ENCODE measurements at places on chromosomes 2 and 18.
A peak's percentile ranks its signal among the peaks of the same experiment; 100 is the strongest.

GRCh38 chr2:128667391-128667790 is 348.7 kb upstream of the HS6ST1 start:
- no peak for DNase-seq

DNA sequence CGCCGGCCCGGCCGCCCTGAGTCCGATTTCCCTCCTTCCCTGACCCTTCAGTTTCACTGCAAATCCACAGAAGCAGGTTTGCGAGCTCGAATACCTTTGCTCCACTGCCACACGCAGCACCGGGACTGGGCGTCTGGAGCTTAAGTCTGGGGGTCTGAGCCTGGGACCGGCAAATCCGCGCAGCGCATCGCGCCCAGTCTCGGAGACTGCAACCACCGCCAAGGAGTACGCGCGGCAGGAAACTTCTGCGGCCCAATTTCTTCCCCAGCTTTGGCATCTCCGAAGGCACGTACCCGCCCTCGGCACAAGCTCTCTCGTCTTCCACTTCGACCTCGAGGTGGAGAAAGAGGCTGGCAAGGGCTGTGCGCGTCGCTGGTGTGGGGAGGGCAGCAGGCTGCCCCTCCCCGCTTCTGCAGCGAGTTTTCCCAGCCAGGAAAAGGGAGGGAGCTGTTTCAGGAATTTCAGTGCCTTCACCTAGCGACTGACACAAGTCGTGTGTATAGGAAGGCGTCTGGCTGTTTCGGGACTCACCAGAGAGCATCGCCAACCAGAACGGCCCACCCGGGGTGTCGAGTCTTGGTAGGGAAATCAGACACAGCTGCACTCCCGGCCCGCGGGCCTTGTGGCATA is 4.6 kb downstream of the SIX2 start:
- DNase-seq = no peak

DNA sequence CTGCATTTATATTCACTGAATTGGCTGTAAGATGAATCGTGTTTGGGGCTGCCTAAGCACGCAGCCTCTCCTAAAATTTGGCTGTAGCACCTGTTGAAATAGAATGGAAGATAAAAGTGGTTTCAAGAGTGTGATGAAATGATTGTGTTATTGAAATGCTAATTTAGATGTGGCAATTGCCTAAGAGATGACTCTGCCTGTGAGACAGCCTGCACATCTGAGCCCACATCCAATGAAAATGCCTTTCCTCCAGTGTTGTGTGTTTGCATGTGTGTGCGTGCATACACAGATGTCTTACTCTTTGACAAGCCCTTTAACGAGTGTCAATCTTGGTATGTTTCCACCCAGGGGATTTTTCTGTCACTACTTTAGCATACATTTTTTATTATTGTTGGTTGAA is 346.9 kb downstream of the MEIS1 start:
- DNase-seq = no peak

DNA sequence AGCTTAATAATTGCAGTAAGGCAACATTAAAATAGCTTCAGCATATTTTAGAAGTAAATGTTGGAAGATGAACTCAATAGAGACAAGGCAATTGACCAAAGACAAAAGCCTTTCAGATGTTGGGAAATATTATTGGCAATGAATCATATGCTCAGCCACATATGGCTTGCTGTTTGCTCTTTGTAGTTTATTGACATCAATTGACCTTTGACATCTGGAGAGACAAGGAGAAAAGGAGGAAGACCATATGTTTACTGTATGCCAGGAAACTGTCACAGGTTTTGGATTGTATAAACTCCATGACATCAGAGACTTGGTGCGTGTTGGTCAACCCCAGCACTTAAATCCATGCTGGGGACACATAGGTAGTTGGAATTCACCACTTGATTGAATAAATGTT is 60.6 kb upstream of the SLC16A14 start:
- DNase-seq = no peak

DNA sequence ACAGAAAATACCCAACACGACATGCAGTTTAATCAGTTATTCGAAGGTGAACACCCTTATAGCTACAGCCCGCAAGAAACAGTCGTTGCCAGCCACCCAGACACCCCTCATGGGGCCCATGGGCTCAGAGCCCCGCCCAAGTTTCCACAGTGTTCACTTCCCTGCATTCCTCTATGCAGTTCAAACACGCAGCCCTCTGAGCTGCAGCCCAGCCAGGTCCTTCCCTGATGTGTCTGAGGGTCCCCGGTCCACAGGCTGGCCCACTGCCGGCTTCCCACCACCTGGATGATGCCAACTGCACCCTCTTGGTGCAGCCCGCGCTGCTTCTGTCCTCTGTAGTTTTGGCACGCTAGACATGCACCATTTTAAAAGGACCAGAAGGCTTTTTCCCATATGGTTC is 87.4 kb downstream of the ZNF516 start:
- no peak for DNase-seq

DNA sequence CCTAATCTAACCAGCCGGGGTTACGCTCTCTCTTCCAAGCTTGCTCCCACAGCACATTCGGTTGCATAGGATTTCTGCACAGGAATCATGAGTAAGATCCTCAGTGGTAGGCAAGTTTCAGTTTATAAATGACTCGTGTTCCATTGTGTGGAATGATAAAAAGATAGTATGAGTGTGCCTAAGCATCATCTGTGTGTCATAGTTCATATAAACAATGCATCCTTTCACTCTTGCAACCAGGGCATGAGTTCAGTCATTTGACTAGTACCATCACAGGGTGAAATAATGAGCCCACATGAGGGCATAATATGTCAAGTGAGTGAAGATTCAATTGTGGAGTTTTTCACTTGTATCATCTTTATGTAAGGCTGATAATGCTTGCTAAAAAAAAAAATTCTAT is 417.1 kb upstream of the CDH2 start:
- DNase-seq = no peak

DNA sequence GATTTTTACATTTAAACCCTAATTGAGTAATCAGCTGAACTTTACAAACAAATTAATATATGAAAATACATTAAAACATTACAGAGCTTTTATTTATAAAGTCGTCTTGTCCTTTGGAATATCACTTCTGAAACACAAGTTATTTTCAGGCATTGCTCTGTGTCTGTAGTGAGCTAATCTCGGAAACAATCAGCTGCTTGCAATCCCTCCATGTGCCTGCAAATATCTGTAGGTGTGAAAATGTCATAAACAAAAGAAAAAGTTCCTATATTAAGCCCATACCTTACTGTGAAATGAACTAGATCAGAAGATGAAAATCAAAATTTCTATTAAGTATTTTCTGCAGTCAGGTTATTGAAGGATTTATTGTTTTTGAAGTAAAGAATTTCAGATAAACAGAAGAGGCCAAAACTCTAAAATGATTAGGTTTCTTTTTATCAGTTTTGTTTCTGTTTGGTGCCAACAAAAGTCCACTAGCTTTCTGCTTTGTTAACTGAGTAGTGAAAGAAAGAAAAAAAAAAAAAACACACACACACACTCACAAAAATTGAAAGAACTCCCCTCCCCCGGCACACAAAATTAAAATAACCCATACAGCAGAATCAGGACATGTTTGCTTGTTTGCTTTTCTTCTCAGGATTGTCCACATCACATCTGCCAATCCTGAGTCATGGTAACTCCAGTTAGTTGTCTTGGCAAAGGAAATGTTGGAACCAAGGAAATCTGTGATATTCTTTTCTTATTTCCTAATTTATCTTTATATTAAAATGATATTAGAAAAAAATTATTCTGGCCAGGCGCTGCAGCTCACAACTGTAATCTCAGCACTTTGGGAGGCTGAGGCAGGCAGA is 627.0 kb upstream of the SLC39A10 start:
- no peak for DNase-seq

DNA sequence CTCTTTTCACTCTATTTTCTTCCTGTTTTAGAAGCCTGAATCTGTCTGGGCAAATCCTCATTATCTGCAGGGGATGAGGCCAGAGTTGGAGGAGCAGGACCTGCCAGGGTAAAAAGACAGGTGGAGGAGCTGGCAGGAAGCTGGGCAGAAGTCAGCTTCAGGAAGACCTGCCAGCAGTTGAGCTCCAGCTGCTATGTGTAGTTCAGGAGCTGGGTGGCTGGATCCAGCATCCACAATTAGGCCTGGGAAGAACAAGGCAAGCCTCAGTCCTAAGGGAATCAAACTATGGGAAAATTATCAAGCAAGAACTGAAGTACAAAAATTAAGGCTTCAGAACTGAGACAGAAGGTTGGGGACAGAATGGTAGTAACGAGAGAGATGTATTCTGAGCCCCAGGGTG is 174.0 kb downstream of the MREG start:
- no peak for DNase-seq

GRCh38 chr2:236847023-236847422 is 238.7 kb upstream of the COPS8 start:
- DNase-seq = no peak

- no peak for DNase-seq
Observed at GRCh38 chr2:109210431-109211200, 81.6 kb downstream of the SH3RF3 start.

GRCh38 chr2:112004253-112004645 is 50.8 kb upstream of the TMEM87B start:
- peak; percentile 60 for DNase-seq

- DNase-seq = no peak
Observed at GRCh38 chr2:109102588-109103233, 26.3 kb upstream of the SH3RF3 start.

DNA sequence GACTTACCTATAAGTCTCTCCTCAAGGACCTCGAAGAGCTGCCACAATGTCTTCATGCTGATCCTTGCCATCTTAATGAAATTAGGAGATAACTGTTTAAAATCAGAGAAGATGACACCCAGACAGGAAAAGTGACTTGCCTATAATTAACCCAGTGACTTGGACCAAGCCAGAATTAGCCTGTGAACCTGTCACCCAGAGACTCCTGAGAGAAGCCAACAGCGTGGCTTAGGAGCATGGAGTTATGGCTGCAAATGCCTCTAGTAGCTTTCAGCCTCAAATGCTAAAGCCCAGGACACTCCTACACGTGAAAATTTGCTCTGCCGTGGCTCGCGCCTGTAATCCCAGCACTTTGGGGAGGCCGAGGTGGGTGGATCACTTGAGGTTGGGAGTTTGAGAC is 104.2 kb downstream of the GBX2 start:
- DNase-seq = no peak

DNA sequence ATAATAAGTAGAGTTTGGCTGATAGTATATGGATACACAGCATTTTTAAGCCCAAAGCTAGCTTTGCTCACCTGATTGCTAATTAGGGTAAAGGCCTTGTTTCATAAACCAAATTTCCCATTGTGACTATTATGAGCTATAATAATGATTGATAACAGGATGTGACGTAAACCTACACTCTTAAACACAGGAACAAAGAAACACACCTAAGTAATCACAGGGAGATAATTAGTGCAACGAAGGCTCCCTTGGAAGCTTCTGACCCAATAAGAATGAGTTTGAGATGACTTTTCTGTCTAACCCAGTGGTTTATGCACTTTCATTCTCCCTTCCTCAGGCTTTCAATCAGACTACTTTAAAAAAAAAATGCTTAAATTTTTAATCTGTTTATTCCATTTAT is 683.2 kb downstream of the SATB2 start:
- no peak for DNase-seq

DNA sequence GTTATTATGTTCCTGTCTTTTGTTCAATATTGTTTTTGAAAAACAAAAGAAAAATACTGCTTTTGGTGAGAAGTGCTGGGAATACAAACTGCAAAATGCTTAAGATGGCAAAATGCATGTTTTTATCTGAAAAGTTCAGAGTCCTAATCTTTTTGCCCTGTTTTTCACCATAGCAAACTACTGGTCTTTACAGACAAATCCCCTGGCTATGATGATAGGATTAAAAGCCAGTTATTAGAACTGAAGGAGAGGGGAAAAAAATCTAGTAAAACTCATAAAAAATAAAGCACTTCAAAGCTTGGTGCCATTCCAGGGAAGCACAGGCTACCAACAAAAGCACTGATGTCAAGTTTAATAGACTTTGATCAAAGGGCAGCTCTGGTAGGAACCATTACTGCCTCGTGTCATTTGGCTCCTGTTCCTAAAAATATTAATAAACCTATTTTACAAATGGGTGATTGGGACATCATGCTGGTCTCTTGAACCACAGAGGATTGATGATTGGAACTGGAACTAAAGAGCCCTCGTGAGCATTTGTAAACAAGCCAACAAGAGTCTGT is 194.7 kb downstream of the RAB3GAP1 start:
- no peak for DNase-seq

- DNase-seq = no peak
Observed at GRCh38 chr2:239075918-239076758, 228.3 kb downstream of the TWIST2 start.

DNA sequence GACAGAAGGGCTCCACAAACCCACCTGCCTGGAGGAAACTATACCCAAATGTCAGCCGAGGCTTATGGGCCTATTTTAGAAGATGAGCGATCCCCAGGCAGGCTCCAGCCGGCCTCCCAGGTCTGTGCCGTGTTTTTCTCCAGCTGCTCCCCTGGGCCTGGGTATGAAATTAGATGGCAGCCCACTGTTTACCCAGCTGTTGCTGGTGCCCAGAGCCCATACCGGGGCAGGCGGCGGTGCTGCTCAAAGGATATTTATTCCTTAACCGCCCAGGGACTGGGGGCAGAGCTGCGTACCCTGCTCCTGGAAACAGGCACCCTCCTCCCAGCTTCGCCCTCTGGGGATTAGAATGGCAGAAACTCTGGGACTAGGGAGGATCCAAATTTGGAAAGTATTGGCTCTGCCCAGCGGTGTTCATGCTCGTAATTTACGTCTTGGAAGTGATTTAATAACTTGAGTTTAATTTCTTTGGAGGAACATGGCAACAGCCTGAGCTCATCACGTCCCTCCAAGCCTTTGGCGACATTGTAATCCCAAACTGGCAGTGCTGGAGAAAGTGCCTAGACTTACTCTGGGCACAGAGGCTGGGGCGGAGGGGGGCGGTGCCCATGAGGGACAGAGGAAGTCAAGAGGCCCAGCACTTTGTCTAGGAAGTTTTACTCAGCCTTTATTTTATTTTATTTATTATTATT is 199.2 kb downstream of the KLHL29 start:
- DNase-seq = no peak

DNA sequence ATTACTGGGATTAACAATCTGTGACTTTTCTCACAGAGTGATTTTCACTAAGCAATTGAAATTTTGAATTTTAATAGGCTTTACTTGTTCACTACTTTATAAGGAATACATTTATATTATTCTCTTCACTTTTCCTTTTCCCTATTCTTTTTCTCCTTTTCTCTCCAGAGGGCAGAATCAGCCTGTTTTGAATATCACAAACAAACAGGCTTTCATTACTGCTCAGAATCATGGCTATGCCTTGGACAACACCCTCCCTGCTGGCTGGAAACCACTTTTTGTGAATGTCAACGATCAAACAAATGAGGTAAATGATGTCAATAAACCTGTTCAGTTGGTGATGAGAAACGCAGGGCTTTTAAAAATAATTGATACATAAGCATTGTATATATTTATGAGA is 35.3 kb downstream of the CPS1 start:
- DNase-seq = no peak

GRCh38 chr2:109052922-109053321 is 63.9 kb upstream of the EDAR start:
- DNase-seq = no peak

GRCh38 chr2:11657646-11658045 is 12.3 kb downstream of the NTSR2 start:
- DNase-seq = no peak

Data from CD4-positive, alpha-beta T cell (primary cell).